ENCODE measurements at places on chromosomes 6 and 20.

DNA sequence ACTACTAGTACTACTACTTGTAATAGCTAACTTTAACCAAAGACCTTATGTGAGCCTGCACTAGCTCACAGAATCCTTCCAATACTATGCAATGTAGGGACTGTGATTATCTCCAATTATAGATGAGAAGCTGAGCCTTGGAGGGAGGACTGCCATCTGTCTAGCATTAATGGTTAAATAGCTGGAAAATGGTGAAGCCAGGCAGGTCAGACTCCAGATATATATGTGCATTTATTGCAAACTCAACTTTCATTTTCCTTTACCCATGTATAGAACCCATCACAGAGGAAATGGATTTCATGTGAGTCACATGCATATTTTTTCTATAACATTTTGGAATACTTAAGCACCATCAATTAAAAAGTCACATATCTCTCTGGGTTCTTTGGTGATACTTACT is 229.9 kb downstream of the BCAS1 start:
- no peak for DNase-seq

GRCh38 chr6:13302751-13303667 is 25.3 kb downstream of the TBC1D7 start:
- DNase-seq: peak; percentile 84

DNA sequence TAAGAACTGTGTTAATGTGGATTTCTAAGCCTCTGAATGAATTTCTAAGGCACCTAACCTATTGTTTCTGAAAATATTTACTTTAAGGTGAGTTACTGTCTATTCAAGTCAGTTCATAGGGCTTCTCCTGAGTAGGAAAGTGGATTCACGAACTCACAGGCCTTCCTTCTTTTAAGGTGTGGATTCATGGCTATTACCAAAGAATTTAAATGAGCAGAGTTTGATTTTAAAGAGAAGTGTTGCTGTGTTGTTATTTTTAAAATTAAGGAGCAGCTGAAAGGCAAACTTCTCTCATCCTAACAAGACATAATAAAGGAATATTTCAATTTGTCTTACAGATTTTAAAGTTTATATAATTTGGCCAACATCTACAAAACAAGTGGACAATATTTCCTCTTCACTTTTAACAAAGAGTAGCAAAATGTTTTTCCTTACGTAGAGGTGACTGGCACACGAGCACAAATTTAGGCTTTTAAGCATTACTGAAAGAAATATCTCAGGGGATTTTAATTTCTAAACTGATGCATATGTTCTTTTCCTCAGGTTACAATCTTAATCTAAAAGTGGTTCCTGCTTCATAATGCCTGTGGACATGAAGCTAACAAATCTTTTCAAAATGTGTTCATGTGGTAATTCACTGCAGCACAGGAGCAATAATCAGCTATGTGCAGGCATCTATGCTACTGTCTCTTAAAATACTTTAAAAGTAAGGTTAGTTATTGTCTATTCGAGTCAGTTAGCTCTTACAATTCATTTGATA is 602 bp upstream of the TSPYL4 start:
- DNase-seq: peak; percentile 37

DNA sequence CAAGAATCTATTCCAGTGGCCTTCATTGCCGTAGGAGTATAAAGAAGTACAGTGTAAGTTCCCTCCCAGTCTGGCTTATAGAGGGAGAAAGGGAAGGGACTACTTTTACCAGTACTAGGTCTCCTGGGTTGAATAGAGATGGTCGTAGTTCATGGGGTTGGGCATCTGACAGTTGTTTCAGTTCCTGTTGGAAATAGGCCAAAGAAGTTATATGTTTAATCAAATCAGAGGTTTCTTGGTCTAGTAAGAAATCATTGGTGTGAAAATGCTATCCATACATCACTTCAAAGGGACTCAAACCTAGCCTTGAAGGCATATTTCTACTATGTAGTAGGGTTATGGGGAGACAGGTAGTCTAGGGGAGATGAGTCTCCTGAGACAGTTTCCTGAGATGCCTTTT is 45.6 kb upstream of the MAN1A1 start:
- DNase-seq: no peak

GRCh38 chr20:50805349-50805684 is 10.5 kb downstream of the BCAS4 start:
- no peak for DNase-seq

DNA sequence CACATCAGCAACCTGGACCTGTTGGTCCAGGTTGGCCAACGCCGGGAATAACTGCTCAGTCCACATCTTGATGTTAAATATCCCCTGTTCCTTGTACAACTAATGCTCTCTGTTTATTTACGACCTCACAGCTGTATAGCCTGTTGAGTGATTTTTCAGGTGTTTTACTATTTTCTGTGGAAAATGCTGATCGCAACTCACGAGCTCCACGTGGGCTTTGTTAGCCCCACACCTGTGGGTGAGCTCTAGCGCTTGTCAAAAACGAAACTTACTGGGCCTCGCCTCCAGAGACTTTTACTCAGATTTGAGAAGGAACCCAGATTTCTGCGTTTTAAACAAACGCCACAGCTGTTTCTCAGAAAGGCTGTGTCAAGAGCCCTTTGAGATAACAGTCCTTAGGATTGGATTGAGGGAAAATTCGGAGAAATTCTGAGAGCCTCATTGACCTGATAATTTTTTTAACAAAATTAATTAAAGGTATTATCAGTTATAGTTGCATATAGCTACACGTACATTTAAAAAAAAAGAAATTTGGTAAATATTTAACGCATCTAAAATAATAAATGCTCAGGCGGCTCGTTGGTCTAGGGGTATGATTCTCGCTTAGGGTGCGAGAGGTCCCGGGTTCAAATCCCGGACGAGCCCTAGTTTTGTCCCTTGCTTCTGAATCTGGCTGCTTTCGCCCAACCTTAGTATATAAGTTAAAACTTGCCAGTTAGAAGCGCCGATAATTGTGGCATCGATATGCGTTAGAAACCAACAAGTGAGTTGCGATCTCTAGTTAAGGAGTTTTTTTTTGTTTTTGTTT is 16.7 kb downstream of the HMGN4 start:
- peak; percentile 75 for DNase-seq

DNA sequence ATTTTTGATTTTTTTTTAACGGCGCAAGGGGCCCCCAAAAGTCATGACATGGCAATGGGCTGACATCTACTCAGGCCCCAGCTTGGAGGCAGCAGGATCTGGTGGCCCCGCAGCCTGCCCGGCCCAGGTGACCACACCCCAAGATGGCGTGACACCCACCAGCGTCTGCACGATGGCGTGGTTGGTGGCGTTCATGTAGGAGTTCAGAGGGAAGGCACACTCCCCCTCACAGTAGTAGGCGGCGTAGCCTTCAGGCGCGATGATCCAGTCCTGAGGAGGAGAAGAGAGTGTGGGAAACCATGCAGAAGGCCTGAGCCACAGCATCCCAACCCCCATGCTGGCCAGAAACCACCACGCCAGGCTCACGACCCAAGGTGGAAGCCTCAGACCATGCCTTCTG is 93.4 kb downstream of the BMP7 start:
- DNase-seq: no peak

DNA sequence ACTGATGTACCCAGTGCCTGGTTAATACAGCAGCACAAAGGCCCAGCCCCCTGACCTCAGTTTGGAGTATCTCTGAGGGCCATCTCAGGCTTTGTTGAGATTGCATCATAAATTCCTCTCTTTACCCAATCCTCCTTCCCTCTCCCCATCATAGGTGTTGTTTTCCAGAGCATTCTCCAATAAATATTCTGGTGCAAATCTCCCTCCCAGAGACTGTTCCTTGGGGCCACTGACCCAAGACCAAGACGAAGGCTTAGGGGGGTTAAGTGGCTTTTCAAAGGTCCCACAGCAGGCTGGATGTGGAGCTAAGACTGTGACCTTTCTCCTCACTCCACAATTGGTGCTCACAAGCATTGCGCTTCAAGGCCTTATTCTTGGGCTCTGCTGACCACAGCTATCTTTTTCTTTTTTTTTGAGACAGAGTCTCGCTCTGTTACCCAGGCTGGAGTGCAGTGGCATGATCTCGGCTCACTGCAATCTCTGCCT is 72.4 kb upstream of the ZMYND8 start:
- no peak for DNase-seq

- no peak for DNase-seq
Observed at GRCh38 chr20:32706486-32706885, 32.7 kb upstream of the C20orf203 start.

GRCh38 chr20:59814840-59815340 is 118.5 kb downstream of the SYCP2 start:
- DNase-seq: no peak

DNA sequence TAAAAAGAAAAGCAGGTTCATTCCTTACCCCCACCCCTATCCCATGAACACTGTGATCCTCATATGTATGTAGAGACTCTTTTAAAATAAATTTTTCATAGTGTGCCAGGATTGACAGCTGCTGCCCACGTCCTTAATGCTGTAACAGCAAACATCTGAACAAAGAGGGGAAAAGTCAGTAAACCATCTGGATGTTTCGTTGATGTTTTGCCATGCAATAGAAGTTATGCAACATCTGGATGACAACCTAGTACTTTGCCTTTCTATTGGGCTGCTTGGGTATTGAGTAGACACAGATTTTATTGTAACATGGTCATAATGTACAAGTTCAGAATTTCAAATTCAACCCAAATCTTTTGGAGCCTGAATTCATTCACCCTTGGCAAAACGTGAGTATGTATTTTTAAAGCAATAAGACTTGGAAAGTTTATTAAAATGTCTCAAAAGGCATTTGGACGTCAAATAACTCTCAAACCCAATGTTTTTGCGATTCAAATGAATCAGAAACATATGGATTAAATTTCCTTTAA is 500.3 kb downstream of the DHX35 start:
- DNase-seq: no peak

DNA sequence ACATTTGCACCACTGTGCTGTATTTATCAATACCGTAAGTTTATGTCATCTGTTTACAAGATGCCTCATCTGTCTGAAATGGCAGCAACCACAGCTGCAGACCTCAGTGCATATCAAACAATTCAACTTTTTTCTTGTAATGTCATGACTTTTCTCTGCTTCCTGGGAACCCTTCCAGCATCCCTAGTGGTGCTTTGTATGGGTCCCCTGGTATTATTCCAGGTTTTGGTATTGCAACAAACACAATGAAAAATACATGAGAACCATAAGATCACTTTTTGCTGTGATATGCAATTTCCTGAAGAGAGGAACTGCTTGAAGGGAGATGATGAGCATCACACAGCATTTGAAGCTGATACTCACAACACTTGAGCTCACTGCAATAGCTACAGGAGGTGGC is 12.0 kb upstream of the TXNDC5 start:
- no peak for DNase-seq

DNA sequence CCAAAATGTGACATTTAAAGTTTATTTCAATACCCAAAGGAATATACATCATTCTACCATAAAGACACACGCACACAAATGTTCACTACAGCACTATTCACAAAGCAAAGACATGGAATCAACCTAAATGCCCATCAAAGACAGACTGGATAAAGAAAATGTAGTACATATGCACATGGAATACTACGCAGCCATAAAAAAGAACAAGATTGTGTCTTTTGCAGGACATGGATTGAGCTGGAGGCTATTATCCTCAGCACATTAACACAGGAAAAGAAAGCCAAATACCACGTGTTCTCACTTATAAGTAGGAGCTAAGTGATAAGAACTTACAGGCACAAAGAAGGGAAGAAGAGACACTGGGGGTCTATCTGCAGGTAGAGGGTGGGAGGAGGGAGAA is 22.4 kb downstream of the ATP9A start:
- no peak for DNase-seq

- DNase-seq: peak; percentile 11
Observed at GRCh38 chr6:84460491-84460890, 233.0 kb upstream of the CEP162 start.

DNA sequence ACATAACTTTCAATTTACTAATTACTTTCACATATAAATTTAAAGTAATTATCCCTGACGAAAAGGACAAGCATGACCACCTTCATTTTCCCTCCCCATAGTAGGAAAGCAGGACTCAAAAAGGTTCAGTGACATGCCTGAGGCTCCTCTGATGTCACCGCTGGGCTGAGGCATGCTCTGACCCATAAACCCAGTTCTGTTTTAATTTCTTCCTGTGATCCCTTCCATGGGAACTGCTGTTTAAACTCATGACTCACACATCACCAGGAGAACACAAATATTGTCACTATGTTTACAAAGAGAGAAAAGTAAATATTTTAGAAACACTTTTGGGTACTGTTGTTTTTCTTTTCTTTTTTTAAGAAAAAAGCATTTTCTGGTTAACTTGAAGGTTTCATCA is 38.0 kb upstream of the NR2E1 start:
- peak; percentile 40 for DNase-seq

DNA sequence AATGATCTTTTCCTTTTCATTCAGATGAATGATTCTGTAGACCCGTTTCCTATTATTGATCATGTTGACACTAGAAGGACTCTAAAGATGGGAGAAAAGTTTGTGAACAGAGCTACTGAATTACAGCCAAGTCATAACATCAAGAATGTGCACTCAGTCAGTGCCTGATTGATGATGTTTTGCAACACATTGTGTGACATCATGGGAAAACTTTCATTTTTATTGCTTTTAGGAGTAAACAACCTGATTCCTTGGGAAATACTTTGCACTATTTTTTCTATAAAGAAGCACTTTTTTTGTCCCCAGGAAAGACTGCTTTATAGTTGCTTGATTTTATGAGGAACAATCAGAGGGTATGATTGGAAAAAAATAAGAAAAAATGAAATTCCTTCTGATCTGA is 383.8 kb upstream of the JAG1 start:
- peak; percentile 13 for DNase-seq

- DNase-seq: peak; percentile 45
Observed at GRCh38 chr6:140909156-140909555, 1223.6 kb upstream of the GJE1 start.

GRCh38 chr6:20182926-20183521 is 29.2 kb downstream of the MBOAT1 start:
- peak; percentile 15 for DNase-seq

GRCh38 chr20:51696304-51697071 is 71.7 kb downstream of the ATP9A start:
- DNase-seq: peak; percentile 52

DNA sequence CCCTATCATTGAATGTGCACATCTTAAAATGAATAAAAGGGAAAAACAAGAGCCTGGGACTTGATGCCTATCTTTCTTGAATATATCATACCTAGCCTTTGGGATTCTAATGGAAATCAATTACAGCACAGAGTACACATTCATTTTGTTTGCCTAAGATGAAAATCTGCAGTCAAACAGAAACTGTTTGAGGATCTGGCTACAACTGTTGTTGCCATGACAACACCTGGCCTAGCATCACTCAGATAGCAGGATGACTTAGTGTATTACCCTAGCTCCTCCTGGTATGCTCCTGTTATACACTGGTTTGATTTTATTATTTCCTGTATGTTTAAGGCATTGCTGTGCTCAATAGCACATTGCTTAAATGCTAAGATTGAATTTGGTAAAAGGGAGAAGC is 71.5 kb upstream of the LAMP5 start:
- DNase-seq: no peak

- peak; percentile 69 for DNase-seq
Observed at GRCh38 chr6:158058171-158058651, 76.5 kb downstream of the SYNJ2 start.

- no peak for DNase-seq
Observed at GRCh38 chr20:61965606-61966491, 99.8 kb downstream of the TAF4 start.

- no peak for DNase-seq
Observed at GRCh38 chr6:33610779-33611732, 10.1 kb upstream of the ITPR3 start.

GRCh38 chr20:21499641-21500040 is 14.2 kb downstream of the NKX2-2 start:
- no peak for DNase-seq

All from adipocyte (in vitro differentiated cells).